HFFc6 (cell line): ENCODE measurements at places on chromosomes 11 and 22. TPM values are rescaled to one million over a fixed set of nuclear protein-coding genes. Genes with fewer than 3 reads are reported as not detected.

The MYO18B gene
- not detected in 2 replicates for total RNA-seq

GRCh38 chr22:44828193-44828592 lies 75.8 kb downstream of the ARHGAP8 start:
- peaks cover 9% of the 10 kb centered on the region for H3K27me3 ChIP-seq
- H3K4me3 ChIP-seq: no peak overlapping the region
- DNase-seq: no peak

The CARNS1 gene
- total RNA-seq: 0.06 and 0.08 TPM in 2 replicates

The RTN4R gene
- 0.41 to 0.75 TPM (median 0.61 TPM) in 3 replicates for total RNA-seq

DNA sequence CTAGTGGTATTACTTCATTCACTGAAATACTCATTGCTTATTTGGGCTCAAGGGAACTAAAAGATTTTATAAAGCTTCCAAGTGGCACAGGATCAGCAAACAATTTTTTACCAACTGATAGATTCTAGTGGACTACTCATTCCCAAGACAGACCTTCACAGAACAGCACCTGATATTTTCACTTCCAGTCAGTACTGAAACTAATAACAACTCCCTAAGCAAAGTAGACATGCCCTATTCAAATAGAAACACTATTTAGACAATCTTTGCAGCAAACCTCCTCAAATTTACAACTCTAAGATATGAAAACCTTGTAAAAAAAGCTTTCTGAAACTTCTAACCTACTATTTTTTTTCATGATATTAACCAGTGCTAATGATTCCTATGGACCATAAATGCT lies 2345.8 kb downstream of the LRRC4C start:
- H3K36me3 ChIP-seq: no peaks in the 10 kb centered on the region
- H3K4me3 ChIP-seq: no peak overlapping the region
- H3K27me3 ChIP-seq: no peaks in the 10 kb centered on the region; the same call in 1 of the 2 replicates
- no peak for DNase-seq
- H3K4me1 ChIP-seq: no peaks in the 10 kb centered on the region

- H3K4me1 ChIP-seq: no peaks in the 10 kb centered on the region
- no peaks in the 10 kb centered on the region; the same call in 1 of the 2 replicates for H3K27me3 ChIP-seq
Observed at GRCh38 chr11:82831364-82831763, 68.9 kb downstream of the PRCP start.

GRCh38 chr11:121946514-121946913 lies 169.5 kb downstream of the BLID start:
- H3K4me1 ChIP-seq: no peaks in the 10 kb centered on the region
- no peaks in the 10 kb centered on the region for H3K27me3 ChIP-seq
- peaks cover 8% of the 10 kb centered on the region; the same call in 1 of the 2 replicates for H3K36me3 ChIP-seq
- DNase-seq: no peak
- no peak overlapping the region for H3K4me3 ChIP-seq

DNA sequence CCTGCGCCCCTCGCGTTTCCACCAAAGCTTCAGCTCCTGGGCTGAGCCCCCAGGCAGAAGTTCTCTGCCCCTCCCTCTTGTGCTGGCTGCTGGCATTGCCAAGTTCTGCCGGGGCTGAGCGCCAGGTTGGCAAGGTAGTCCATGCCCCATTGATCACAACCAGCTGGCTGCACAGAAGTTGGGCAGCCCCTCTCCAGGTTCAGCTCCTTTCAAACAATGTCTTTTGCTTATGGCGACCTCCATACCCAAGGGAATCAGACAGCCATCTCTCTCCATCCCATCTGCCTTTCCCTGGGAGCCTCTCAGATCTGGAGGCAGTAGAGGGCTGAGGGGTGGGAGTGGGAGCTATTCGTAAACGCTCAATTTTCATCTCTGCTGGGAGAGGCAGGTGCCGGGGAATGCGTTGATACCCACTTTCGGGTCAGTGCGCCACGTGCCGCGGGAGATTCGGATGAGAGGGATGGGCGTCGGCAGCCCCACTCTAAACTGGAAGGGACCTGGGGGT lies 1.5 kb downstream of the ADAMTS8 start:
- no peak overlapping the region for H3K27ac ChIP-seq
- 0 out of 2 replicates have a peak overlapping the region, but pooled peaks have one; percentile 22 for H3K4me3 ChIP-seq
- H3K36me3 ChIP-seq: no peaks in the 10 kb centered on the region
- H3K27me3 ChIP-seq: peaks cover 70% of the 10 kb centered on the region
- H3K4me1 ChIP-seq: peaks cover 14% of the 10 kb centered on the region

The ROM1 gene
- total RNA-seq: 3.4 to 3.8 TPM (median 3.5 TPM) in 3 replicates
